Upper lobe of left lung (tissue), 6 donors: ENCODE measurements at places on chromosomes 2 and 18. TPM values are rescaled to one million over a fixed set of nuclear protein-coding genes. Genes with fewer than 3 reads are reported as not detected.

- no peaks in the 10 kb centered on the region for H3K27me3 ChIP-seq
- no peaks in the 10 kb centered on the region for H3K36me3 ChIP-seq
- no peaks in the 10 kb centered on the region for H3K4me1 ChIP-seq
- no peak for DNase-seq
- H3K4me3 ChIP-seq = no peak overlapping the region
These were observed 196.0 kb downstream of the DCC start for GRCh38 chr18:52536039-52536438.

DNA sequence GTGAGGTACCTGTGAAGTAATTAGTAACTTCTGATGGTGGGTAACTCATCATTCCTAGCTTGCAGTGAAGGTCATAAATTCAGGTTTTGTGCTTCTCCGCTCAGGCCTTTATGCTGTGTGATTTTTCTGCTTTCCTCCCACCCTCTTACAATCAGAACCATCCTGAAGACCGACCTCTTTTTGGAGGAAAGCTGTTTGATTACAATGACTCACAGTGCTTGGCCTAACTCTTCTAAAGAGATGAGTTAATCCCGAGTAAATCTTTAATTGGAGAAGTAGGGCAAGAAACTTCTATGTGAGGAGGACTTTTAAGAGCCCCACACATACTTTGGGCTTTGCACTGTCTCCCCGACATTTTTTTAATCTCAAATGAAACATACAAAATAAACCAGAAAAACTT is 53.1 kb downstream of the TTC27 start:
- no peaks in the 10 kb centered on the region for H3K27me3 ChIP-seq
- H3K4me3 ChIP-seq = no peak overlapping the region
- peaks cover 13% of the 10 kb centered on the region for H3K36me3 ChIP-seq
- H3K27ac ChIP-seq = no peak overlapping the region
- H3K4me1 ChIP-seq = no peaks in the 10 kb centered on the region

DNA sequence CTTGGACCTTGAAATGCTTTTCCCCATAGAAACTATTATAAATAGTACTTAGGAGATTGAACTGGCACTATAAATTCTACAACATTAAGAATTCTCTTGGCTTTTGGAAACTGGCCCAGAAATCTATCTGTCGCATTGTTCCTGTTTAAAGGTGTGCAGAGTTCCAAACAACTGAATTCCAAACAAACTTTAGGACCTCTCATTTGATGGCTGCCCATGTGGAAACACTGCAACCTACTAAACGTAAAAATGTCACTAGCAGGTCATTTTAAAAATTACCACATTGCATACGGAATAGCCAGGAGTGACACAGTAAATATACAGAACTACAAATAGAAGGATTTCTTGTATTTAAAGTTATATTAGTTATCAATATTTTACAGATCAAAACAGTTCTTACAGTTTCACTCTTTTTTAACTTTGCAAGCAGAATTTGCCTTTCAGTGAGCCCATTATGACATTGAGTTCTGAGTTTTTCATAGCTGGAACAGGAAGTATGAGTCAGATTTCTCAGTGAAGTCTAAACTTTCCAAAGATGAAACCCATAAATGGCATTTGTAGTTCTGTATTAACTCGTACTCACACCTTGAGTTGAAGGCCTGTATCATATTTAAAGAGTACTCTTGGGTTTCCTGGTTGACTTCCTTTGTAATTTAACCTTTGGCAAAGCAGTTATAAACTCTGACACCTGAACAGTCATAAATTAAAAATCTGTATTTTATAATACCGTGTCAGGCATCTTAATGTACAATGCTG is 142.3 kb upstream of the BOD1L2 start:
- no peak for DNase-seq
- no peaks in the 10 kb centered on the region for H3K27me3 ChIP-seq
- peaks cover 10% of the 10 kb centered on the region for H3K4me1 ChIP-seq
- H3K4me3 ChIP-seq = no peak overlapping the region
- H3K27ac ChIP-seq = no peak overlapping the region
- no peaks in the 10 kb centered on the region for H3K36me3 ChIP-seq

- no peaks in the 10 kb centered on the region for H3K36me3 ChIP-seq
- H3K27ac ChIP-seq = no peak overlapping the region
- H3K4me3 ChIP-seq = no peak overlapping the region
- H3K4me1 ChIP-seq = no peaks in the 10 kb centered on the region
- H3K27me3 ChIP-seq = no peaks in the 10 kb centered on the region
- no peak for DNase-seq
These were observed 380.7 kb downstream of the RBM43 start for GRCh38 chr2:150880986-150881385.

- H3K27ac ChIP-seq = no peak overlapping the region
- no peak for DNase-seq
- no peak overlapping the region for H3K4me3 ChIP-seq
- no peaks in the 10 kb centered on the region for H3K27me3 ChIP-seq
These were observed 54.8 kb downstream of the HS6ST1 start for GRCh38 chr2:128263902-128264331.

- no peaks in the 10 kb centered on the region for H3K36me3 ChIP-seq
- no peak overlapping the region for H3K27ac ChIP-seq
- no peaks in the 10 kb centered on the region for H3K4me1 ChIP-seq
- no peak overlapping the region for H3K4me3 ChIP-seq
- DNase-seq = no peak
These were observed 99.1 kb downstream of the GREB1L start for GRCh38 chr18:21341141-21341540.

DNA sequence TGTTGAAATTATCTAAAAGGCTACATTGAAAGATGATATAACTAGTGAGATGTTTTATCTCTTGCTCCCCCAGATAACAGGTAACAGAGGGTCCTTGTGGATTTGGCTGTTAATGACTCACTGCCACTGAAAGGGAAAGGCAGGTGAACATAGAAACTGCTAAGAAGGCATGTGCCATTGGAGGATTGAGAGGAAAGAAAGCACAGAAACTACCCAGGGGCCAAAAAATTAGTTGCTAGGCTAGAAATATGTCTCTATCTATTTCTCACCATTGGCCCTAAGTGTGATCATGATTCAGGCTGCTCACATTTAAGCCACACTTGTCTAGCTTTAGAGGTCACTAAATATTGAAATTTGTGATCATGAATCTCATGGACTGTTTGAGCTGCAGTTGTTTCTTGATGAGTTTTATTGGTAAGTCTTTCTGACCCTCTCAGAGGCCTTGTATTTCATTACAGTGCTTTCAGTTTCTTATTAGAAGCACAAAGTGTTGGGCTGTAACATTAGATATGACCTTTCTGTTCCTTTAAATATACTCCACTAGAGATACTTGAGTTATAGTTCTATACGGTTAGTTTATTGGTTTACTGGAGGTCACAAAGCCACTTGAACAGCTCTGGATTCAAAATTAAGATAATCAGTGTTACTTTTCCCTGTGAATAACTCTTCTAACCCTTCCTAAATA is 26.2 kb downstream of the NAB1 start:
- no peaks in the 10 kb centered on the region for H3K36me3 ChIP-seq
- H3K4me3 ChIP-seq = no peak overlapping the region
- peaks cover 4% of the 10 kb centered on the region for H3K4me1 ChIP-seq

DNA sequence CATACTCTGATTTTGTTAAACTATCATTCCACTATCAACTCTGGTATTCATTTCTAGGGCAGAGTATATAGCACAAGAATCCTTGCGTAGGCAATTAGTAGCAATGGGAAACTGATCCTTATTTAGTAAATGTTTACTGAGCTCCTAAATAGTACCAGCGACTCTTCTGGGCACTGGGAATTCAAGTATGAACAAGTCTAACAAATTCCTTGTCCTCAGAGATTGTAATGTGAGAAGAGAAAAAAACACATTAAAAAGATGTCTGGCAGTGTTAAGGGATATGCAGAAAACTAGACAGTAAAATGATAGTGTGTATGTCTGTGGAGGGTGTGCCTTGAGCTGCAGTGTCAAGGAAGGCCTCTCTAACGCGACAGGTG is 721 bp downstream of the METTL5 start:
- H3K4me1 ChIP-seq = peaks cover 36% of the 10 kb centered on the region
- H3K36me3 ChIP-seq = peaks cover 7% of the 10 kb centered on the region
- H3K27ac ChIP-seq = peak overlapping the region; percentile 88
- peak overlapping the region; percentile 71 for H3K4me3 ChIP-seq

DNA sequence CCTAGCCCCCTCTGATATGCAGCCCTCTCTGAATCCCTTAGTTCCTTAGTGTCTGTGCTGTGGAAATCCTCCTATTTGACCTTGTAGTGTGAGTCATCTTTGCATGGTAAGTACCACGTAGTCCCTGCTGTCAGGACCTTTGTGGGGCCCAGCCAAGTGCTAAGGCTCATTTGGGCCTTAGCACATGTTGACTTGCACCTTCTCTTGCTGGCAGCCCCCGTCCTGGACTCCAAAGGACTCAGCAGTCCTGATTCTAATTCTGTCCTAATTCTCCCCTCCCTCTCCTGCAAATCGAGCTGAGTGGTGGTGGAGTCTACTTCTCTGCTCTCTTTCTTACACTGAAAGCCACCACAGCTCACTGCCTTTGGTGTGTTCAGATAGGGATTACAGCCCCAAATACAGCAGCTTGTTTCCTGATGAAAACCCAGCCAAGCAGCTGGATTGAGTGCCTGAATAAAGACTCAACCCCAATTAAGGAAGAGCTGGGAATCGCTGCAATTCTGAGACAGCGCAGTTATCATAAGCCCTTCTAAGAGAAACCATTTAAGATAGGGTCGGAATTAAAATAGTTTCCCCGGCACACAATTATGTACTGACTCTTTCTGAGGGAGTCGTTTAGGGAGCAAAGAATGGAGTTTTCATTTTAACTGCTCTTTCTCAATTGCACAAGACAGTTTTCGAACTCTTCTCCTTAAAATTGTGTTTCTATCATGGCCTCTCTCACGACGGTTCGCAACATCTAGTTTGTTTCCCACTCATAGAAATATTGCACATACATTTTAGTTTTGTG is 215.6 kb upstream of the TNP1 start:
- H3K4me1 ChIP-seq = peaks cover 10% of the 10 kb centered on the region
- no peaks in the 10 kb centered on the region for H3K27me3 ChIP-seq
- no peak overlapping the region for H3K27ac ChIP-seq

- no peak overlapping the region for H3K27ac ChIP-seq
- no peak overlapping the region for H3K4me3 ChIP-seq
- H3K27me3 ChIP-seq = no peaks in the 10 kb centered on the region
- no peak for DNase-seq
- no peaks in the 10 kb centered on the region for H3K36me3 ChIP-seq
These were observed 331.1 kb upstream of the SLC14A2 start for GRCh38 chr18:45284174-45284573.

GRCh38 chr2:138615257-138615656 is 113.7 kb downstream of the SPOPL start:
- DNase-seq = no peak
- no peaks in the 10 kb centered on the region for H3K4me1 ChIP-seq
- H3K36me3 ChIP-seq = no peaks in the 10 kb centered on the region
- H3K27ac ChIP-seq = no peak overlapping the region

- H3K27me3 ChIP-seq = no peaks in the 10 kb centered on the region
- no peak overlapping the region for H3K4me3 ChIP-seq
- H3K4me1 ChIP-seq = no peaks in the 10 kb centered on the region
- H3K36me3 ChIP-seq = no peaks in the 10 kb centered on the region
These were observed 79.5 kb downstream of the LOXHD1 start for GRCh38 chr18:46577546-46577945.

DNA sequence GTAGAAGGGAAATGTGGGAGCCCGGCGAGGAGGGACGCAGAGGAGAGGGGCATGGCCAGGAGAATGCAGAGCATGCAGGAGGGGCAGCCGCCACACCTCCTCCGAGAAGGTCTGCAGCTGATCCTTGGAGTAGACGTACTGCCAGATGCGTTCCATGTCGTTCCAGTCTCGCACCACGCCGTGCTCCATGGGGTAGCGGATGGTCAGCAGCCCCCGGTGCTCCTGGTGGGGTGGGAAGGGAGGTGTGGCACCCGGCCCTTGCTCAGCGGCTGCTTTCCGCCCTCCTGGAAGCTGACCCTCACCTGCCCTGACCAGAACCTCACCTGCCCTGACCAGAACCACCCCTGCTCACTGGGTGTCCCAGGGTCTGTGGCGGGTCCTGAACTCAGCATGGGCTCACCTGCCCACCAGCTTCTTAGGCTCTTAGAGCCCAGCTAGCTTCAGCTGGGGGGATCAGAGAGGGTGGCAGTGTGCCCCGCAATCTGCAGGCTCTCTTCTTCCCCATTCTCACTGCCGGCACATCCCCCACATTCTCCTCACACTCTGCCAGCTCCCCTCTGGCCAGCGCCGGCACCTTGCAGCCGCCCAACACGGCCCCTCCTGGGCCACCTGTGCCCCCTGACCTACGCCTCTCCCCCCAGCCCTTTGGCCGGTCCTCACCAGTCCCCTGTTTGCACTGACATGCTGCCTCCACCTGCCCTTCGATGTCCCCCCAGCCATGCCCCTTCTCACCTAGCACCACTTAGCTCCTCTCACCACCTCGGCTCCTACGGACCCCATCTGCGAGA is 4.4 kb downstream of the ACTR1B start:
- H3K36me3 ChIP-seq = peaks cover 59% of the 10 kb centered on the region
- no peak overlapping the region for H3K4me3 ChIP-seq
- no peaks in the 10 kb centered on the region for H3K27me3 ChIP-seq
- peaks cover 12% of the 10 kb centered on the region for H3K4me1 ChIP-seq

DNA sequence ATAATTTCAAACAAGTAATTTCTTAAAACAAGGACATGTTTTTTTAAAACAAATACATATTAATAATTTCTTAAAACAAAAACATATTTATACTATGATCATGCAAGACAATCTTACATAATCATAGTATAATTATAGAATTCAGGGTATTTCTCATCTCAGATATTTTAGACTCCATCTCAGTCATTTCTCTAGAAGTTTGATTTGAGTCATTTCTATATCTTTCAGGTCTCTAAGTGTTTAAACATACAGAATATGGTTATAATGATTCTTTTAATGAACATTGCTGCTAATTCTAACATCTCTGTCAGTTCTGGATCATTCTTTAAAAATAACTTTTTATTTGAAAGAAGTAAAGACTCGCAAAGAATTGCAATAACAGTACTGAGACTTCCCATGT is 154.2 kb upstream of the KYNU start:
- H3K4me3 ChIP-seq = no peak overlapping the region
- no peaks in the 10 kb centered on the region for H3K4me1 ChIP-seq
- no peaks in the 10 kb centered on the region for H3K27me3 ChIP-seq
- no peaks in the 10 kb centered on the region for H3K36me3 ChIP-seq

- no peak overlapping the region for H3K4me3 ChIP-seq
- no peaks in the 10 kb centered on the region for H3K27me3 ChIP-seq
- H3K4me1 ChIP-seq = peaks cover 14% of the 10 kb centered on the region
- no peak overlapping the region for H3K27ac ChIP-seq
- no peaks in the 10 kb centered on the region for H3K36me3 ChIP-seq
These were observed 77.9 kb upstream of the ARL5A start for GRCh38 chr2:151905963-151906632.

GRCh38 chr2:70009762-70010575 is 48.5 kb upstream of the ASPRV1 start:
- no peak overlapping the region for H3K4me3 ChIP-seq
- no peak for DNase-seq
- H3K36me3 ChIP-seq = no peaks in the 10 kb centered on the region
- no peak overlapping the region for H3K27ac ChIP-seq
- no peaks in the 10 kb centered on the region for H3K27me3 ChIP-seq
- no peaks in the 10 kb centered on the region for H3K4me1 ChIP-seq

The CFAP65 gene
- total RNA-seq = 17.8 TPM

The CXCR4 gene
- total RNA-seq = 40.6 TPM

The CYRIA gene
- total RNA-seq = 22.7 TPM

The DSC2 gene
- total RNA-seq = 19.5 TPM

The TMEM214 gene
- total RNA-seq = 77.2 TPM

The DNAJC27 gene
- 4.4 TPM for total RNA-seq

The FAM136A gene
- 26.4 TPM for total RNA-seq
